ENCODE measurements at places on chromosomes 3 and 15.
A peak's percentile ranks its signal among the peaks of the same experiment; 100 is the strongest.

DNA sequence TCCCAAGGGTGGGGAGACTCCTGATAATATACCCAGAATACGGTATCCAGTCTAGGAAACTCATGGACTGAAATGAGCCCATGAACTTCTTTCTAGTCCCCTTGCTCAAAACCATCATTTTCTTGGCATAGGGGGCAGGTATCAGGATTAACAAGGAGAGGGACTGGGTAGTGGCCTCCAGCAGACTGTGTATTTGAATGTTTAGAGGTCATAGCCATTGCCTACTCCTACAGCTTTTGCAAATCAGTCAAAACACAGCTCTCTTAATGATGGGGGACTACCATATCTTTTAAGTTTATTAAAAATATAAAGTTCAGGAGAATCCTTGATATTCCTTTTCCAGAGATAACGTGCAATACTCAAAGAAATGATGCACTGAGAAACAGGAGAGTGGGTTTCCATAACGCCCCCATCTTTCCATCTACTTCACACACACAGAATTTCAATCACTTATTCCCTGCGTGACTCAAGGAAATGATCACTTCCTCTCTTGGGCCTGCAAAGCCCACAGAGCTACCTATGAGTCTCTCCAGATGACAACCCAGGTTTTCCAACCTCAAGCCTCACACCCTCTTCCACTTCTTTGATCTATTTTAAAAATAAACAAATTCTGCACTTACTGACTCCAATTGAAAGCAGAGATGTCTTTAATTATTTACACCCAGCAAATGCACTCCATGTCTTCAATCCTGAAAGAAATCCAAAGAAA is 584.0 kb upstream of the LMCD1 start:
- peak; percentile 26 for DNase-seq

- no peak for DNase-seq
Observed at GRCh38 chr3:192121923-192122322, 605.4 kb downstream of the FGF12 start.

DNA sequence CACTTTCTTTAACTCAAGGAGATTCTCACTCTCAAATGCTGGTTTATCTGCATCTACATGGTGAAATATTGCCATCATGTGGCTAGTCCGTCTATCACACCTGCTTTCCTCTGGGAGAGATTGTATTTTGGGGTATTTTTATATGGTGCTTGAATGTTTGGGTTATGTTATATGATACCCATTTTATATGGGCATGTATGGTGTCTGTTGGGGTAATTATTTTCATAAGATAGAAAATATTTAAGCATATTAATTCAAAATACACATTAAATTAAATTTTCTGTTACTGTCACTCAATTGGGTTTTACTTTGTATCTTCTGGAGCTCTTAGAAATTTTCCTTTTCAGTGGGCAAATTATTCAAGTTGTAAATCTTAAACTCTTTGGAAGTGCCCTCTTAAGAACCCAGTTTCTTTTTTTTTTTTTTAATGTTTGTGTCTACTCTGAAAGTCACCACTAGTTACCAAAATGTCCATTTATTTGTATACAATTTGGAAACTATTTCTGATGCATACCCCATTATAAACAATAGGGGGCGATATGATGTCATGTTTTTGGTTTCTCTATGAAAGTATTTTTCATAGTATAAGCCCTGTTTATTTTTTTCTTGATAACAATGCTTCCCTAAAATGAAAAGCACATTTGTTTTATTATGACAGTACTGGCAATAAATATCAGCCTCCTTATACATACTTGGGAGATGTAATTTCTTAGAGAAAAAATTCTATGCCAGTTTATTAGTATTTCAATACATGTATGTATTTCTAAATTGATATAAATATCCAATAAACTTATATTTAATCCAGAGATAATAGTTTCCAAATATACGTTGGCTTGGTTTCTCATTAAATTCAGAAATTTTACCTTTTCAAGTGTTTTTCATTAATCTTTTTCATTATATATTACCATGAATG is 36.1 kb upstream of the PLSCR5 start:
- no peak for DNase-seq

GRCh38 chr15:77464129-77464865 is 43.6 kb downstream of the HMG20A start:
- no peak for DNase-seq

GRCh38 chr3:113006359-113007056 is 15.7 kb downstream of the GTPBP8 start:
- DNase-seq = no peak

DNA sequence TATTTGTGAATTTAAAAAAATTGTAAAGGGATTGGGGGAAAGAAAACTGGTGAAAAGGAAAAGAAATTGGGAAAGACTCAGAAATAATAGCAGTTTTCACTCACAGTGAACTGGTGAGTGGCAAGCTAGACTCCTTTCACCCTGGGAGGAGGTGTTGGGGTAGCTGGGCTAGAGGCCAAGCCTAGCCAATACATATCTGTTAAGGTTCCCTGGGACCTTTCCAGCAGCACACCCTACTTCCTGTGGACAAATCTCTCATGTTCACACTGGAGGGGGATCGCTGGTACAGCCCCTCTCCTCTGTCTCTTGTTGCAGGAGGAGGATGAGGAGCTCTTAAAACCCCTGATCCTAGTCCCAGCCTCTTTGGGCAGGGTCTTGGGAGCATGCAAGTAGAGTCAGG is 3.7 kb upstream of the RPP25 start:
- no peak for DNase-seq

- DNase-seq = no peak
Observed at GRCh38 chr3:130854208-130854864, 39.5 kb upstream of the ATP2C1 start.

GRCh38 chr15:85333132-85333831 is 47.1 kb upstream of the AKAP13 start:
- no peak for DNase-seq

- no peak for DNase-seq
Observed at GRCh38 chr3:134426660-134427181, 52.5 kb upstream of the AMOTL2 start.

GRCh38 chr15:64697911-64698369 is 77.4 kb downstream of the RBPMS2 start:
- DNase-seq = peak; percentile 26

GRCh38 chr3:19945969-19946831 is 697 bp upstream of the RAB5A start:
- no peak for DNase-seq

DNA sequence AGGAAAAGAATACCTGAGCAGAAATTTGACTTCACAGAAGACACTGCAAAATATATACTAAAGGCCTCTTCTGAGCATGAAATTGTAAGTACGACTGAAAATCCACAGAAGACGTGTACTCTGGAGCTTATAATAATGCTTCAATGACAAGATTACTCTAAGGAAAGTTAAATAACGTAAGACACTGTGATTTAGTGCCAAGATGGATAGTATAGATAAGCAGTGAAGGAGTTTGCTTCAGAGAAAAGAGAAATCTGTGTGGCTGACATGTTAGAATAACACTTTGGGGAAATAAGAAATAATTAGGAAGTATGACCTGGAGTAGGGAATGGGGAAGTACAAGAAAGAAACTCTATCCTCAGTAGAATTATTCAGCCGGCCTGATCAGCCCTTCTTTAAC is 28.9 kb downstream of the ALDH1A2 start:
- no peak for DNase-seq

DNA sequence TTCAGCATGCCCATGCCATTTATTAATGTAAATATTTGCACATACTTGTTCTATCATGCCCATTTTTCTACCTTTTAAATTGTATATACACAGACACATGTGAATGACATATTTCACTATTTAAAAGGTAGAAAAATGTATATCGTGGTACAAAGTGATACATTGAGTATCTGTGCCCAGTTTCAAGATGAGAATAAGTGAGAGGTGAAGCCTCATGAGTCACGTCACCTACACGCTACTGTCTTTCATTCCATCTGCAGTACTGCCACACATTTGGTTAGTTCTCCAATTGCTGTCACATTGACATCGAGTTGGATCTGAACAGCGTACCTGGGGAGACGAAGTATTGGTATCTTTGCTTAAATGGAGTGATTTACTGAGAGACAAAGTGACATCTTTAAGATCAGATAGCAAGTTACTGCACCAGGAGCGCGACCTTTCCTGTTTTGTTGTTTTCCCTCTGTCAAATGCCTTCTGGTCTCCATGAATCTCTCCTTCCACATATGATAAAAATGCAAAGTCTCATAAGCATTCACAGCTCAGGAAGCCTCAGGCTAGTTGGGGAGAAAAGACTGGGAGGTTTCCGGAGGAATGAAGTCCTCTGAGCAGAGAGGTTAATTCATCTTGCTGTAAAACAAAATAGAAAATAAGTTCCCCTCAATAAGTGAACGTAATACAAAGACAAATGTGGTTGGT is 12.0 kb downstream of the GREM1 start:
- DNase-seq = no peak

DNA sequence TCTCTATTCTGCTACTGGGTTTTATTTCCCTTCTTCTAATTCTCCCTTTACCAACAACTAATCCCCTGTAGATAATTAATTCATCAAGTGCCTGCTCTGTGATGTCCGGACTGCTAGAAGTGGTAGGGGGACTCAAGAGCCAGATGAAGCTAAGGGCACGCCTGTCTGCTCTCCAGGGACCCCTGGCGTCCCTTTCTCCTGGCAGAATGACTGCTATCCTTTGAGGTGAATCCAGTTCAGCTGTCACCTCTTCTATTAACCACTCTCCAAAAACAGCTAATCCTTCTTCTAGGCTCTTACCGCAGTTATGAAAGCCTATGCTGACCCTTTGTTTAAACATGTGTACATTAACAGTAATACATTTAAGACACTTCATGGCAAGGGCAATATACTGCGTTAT is 1.4 kb upstream of the CHRNA7 start:
- no peak for DNase-seq

DNA sequence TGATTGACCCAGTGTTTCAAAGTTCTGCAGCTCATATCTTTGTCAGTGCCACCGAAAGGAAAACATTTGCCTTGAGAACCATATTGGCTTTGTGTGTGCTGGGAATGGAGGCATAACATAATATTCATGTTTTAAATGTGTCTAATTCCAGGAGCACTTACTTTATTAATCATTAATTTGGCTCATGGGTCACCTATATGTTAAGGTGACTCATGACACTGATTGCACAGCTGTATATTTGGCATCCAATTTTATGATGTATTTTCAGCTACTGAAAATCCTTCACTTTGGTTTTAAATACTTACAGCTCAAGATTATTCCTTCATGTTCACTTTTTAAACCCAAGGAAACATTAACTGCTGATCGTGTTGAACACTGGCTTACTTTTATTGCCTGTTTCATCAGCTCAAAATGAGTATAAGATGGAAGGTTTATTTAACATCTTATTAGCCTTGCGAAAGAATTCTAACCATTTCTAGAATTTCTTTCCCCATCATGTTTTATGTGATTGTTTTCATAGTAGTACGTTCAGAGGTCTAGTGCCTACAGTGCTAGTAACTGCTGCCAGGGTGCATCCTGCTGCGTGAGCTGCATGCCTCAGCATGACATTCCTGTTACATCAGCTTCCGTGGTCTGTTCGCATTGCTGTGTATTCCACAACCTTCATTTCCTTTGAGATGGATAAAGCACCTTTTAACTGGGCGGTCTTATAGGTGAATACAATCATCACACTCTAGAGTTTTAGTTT is 63.7 kb downstream of the LRCH3 start:
- no peak for DNase-seq

GRCh38 chr3:178709051-178709450 is 172.8 kb downstream of the KCNMB2 start:
- no peak for DNase-seq

GRCh38 chr15:93278006-93278405 is 189.0 kb upstream of the RGMA start:
- no peak for DNase-seq

GRCh38 chr3:140273542-140274195 is 338.7 kb downstream of the CLSTN2 start:
- no peak for DNase-seq

DNA sequence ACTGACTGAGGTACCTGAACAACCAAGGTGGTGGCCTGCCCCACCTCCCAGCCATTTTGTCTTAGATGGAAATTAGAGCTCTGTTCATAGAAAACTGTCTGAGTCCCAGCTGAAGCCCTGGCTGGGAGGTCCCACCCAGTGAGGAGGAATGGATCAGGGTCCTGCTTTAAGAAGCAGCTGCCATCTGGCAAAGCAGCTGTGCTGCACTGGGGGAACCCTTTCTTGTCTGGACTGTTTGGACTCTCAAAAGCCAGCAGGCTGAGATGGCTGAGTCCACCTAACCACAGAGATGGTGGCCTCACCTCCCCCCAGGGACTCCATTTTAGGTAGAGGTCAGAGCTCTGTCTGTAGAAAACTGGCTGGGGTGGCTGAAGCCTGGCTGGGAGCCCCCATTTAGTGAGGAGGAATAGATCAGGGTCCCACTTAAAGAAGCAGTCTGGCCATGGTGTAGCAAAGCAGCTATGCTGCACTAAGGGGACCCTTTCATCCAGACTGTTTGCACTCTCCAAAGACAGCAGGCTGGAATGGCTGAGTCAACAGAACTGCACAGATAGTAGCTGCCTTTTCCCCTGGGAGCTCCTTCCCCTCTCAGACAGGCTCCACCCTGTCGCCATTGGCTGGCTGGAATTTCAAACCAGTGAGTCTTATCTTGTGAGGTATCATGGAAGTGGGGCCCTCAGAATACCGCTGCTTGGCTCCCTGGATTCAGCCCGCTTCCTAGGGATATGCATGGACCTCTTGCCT is 116.9 kb downstream of the EPHA6 start:
- no peak for DNase-seq

DNA sequence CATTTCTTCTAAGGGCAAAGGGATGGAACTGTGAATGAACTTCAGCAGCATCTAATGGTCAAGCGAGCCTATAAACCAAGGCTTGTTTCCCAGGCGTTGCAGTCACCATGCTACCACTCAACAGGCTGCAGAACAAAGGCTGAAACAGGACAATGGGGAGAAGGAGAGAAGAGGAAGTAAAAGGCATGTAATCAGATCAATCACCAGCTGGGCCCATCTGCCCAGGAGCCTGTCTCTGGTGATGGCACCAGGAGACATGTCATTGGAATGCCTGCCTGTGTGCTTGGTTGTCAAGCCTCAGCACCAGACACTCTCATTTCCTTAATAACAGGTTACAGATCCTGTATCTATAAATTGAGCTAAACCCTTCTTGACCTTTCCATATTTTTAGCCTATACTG is 81.7 kb upstream of the UMPS start:
- no peak for DNase-seq

- no peak for DNase-seq
Observed at GRCh38 chr3:136505676-136506075, 246.5 kb downstream of the STAG1 start.

DNA sequence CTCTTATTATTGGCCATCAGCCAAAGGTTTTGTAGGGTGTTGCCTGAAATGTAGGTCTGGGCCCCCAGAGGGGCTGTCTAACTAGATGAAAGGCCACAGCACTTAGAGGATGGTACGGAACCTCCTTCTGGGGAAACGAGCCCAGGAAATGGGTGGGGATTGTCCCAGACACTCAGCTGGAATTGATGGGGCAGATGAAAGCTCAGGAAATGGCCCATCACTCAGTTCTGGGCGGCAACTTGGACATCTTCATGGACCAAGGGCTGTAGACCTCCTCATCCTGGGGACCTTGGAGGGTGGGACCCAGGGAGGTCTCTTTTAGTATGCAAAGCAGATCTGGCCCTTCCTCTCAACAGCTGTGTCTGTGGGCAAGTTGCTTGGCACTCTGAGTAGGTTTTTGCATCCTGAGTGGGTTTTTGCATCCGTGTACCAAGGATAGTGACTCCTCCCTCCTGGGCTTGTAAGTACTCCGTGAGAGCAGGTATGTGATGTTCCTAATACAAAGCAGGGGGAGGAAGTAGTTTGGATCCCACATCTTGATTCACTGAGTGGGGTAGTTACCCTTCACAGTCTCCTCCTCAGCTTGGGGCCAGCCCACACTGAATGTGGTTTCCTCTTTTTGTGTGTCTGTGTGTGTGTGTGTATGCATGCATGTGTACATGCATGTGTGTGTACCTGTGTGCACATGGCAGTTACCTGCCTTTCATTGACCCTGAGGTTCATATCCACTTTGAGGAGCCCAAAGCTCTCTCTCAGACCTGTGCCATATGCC is 292.0 kb downstream of the RPLP1 start:
- DNase-seq = no peak
